ENCODE measurements at places on chromosomes 2 and 18. TPM values are rescaled to one million over a fixed set of nuclear protein-coding genes. Genes with fewer than 3 reads are reported as not detected.

GRCh38 chr2:178250429-178250828 is 56.1 kb downstream of the OSBPL6 start:
- peaks cover 9% of the 10 kb centered on the region for H3K27me3 ChIP-seq
- H3K4me3 ChIP-seq, result no peak overlapping the region
- H3K36me3 ChIP-seq, result no peaks in the 10 kb centered on the region
- DNase-seq, result no peak
- no peaks in the 10 kb centered on the region for H3K4me1 ChIP-seq

VWC2L gene
- total RNA-seq, result not detected

GRCh38 chr18:489244-490023 is 11.1 kb downstream of the COLEC12 start:
- H3K27me3 ChIP-seq, result peaks cover 12% of the 10 kb centered on the region
- H3K4me3 ChIP-seq, result no peak overlapping the region
- no peaks in the 10 kb centered on the region for H3K4me1 ChIP-seq
- H3K36me3 ChIP-seq, result no peaks in the 10 kb centered on the region
- no peak overlapping the region for H3K27ac ChIP-seq

DNA sequence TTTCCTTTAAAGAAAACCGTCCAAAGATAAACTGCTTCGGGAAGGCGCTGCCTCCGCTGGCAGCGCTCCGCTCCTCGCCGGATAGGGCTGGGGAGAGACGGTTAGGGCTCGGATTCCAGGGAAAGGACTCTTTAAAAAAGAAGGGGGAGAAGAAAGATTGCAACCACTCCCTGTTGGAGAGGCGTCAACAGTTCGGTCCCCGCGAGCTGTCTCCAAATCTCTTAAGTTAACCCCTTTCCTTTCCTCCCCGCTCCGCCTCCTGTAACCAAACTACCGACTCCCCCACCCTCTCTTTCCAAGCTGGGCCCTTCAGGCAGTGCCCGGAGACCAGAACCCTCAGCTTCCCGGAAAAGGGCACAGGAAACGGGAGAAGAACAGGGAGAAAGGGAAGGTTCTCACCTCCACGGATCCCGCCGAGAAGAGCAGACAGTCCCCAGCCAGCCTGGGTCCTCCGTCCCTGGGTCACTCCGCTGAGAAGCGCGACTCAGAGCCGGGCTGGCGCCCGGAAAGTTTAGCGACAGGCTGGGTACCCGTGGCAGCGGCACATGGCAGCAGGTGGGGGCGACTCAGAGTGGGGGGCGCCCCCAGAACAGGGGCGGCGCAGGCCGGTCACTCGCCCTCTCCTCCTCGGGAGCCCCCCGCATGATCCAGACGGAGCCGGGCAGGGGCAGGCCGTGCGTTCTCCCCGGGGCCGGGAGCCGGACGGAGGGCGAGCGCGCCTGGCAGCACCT is 675 bp downstream of the FZD5 start:
- peaks cover 9% of the 10 kb centered on the region for H3K36me3 ChIP-seq
- H3K27me3 ChIP-seq, result peaks cover 62% of the 10 kb centered on the region
- H3K27ac ChIP-seq, result peak overlapping the region; percentile 46
- DNase-seq, result no peak

DNA sequence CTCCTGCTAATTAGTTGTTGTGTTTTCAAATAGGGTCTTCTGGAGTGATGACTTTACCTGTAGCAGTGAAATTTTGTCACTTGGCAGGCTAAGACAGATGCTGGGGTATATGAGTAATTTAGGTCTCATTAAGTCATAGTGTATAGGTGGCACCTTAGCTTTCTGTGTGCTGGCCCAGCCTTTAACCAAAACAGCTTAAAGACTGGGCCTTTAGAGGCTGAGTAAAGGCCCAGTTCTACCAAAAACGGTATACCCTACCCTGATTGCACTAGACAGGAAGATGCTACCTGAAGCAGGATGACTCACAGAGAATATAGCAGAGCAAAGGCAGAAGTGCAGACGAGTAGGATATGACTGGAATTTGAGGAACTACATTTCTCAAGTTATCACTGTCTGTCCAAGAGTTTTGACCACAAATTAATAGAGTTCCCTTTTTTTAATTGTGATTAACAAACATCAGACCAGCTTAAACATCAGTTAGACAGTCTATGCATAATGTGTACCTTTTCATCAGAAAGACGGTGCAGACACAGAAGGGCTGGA is 337.9 kb upstream of the SALL3 start:
- no peak for DNase-seq
- H3K36me3 ChIP-seq, result no peaks in the 10 kb centered on the region
- no peak overlapping the region for H3K4me3 ChIP-seq
- no peaks in the 10 kb centered on the region for H3K27me3 ChIP-seq
- H3K27ac ChIP-seq, result no peak overlapping the region

SPRED2 gene
- 7.9 TPM for total RNA-seq

NDC80 gene
- total RNA-seq, result 41.5 TPM

GRCh38 chr2:241947401-241947800 is 77.9 kb downstream of the RTP5 start:
- no peak for DNase-seq
- no peaks in the 10 kb centered on the region for H3K27me3 ChIP-seq
- no peaks in the 10 kb centered on the region for H3K4me1 ChIP-seq
- H3K36me3 ChIP-seq, result no peaks in the 10 kb centered on the region

DNA sequence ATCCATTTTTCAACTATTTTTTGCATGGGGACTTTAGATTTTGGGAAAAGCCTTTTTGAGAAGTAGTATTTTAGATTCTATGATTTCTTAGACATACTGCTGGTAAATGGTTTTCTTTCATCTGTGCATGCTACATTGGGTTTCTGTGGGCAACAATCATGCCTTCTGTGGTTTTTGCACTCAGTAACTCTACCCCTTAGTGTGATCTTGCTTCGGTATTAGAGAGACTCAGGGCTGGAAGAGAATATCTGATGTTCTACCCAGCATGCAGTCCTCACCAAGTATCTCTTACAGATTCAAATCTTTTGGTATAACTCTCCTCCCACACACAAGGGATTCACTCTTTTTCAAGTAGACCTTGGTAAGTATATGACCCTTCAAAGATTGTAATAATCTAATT is 183.0 kb downstream of the PMAIP1 start:
- DNase-seq, result no peak
- no peaks in the 10 kb centered on the region for H3K27me3 ChIP-seq
- no peaks in the 10 kb centered on the region for H3K4me1 ChIP-seq
- H3K4me3 ChIP-seq, result no peak overlapping the region
- H3K36me3 ChIP-seq, result no peaks in the 10 kb centered on the region
- H3K27ac ChIP-seq, result no peak overlapping the region

IL1R2 gene
- total RNA-seq, result 0.97 TPM

NRP2 gene
- 59.9 TPM for total RNA-seq

TNS1 gene
- total RNA-seq, result 0.91 TPM

GRCh38 chr2:9806298-9806610 is 37.0 kb upstream of the TAF1B start:
- H3K4me3 ChIP-seq, result no peak overlapping the region
- DNase-seq, result no peak
- H3K4me1 ChIP-seq, result peaks cover 2% of the 10 kb centered on the region
- peaks cover 8% of the 10 kb centered on the region for H3K27me3 ChIP-seq
- H3K27ac ChIP-seq, result no peak overlapping the region
- no peaks in the 10 kb centered on the region for H3K36me3 ChIP-seq

All from activated T-helper 2 cell treated with anti-CD3 and anti-CD28 coated beads, Interferon-gamma antibody, Interleukin-2, Interleukin-4, amounts not matched to agents 10 μg/mL and 5 μg/mL and 100 μg/mL, durations not matched to agents 14 hours and 24 hours and 36 hours (primary cell).